H7 (cell line): ENCODE measurements at places on chromosomes 1 and 21. TPM values are rescaled to one million over a fixed set of nuclear protein-coding genes. Genes with fewer than 3 reads are reported as not detected.

The KRTAP21-2 gene
- not detected in 2 replicates for total RNA-seq

GRCh38 chr1:205430696-205431305 is 8.9 kb upstream of the LEMD1 start:
- peak; percentile 90 for DNase-seq

GRCh38 chr1:145994391-145995120 is 1.8 kb downstream of the TXNIP start:
- no peak for DNase-seq

GRCh38 chr1:53686091-53686964 is 52.6 kb downstream of the GLIS1 start:
- DNase-seq, result no peak

DNA sequence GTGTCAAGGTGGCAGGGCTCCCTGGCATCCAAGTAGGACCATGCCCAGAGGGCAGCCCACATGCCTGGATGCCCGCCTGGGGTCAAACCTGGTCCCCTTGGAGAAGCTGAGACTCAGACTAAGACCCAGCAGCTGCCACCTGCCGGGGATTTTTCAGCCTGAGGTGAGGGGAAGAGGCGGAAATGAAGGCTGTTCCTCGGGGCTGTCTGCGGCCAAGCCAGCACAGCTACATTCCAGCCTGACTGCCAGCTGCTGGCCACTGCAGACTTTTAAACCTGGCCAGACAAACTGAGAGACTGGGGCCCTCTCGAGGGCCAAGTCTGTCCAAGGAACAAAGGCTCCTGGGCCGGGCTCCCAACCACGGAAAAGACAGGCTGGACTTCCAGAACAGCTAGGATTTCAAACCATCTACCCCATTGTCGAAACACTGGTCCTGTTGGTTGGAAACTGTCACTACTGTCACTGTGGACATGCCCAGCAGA is 21.9 kb upstream of the PLEKHG5 start:
- peak; percentile 44 for DNase-seq

GRCh38 chr1:223683586-223684487 is 18.3 kb upstream of the CAPN8 start:
- DNase-seq, result peak; percentile 64

- no peak for DNase-seq
These were observed 208.4 kb downstream of the MATN1 start for GRCh38 chr1:30514945-30515344.

The PROK1 gene
- total RNA-seq, result not detected in 2 replicates

The PGLYRP4 gene
- total RNA-seq, result not detected in 2 replicates

DNA sequence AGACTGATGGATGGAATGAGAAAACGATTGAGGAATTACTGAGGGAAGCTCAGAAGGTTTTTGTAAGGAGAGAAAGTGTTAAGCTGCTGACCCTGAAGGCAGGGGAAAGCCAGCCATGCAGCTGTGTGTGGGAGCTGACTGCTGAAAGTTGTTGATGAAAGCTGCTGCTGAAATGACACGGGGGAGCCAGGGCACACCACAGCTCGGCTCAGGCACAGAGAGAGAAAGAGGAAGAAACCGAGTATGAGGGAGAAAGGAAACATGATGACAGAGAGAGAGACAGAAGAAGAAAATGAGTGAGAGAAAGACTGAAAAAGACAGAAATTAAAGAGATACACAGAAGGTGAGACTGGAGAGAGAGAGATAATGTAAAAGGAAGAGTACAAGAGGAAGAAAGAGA is 115.5 kb downstream of the LRRC53 start:
- DNase-seq, result no peak

DNA sequence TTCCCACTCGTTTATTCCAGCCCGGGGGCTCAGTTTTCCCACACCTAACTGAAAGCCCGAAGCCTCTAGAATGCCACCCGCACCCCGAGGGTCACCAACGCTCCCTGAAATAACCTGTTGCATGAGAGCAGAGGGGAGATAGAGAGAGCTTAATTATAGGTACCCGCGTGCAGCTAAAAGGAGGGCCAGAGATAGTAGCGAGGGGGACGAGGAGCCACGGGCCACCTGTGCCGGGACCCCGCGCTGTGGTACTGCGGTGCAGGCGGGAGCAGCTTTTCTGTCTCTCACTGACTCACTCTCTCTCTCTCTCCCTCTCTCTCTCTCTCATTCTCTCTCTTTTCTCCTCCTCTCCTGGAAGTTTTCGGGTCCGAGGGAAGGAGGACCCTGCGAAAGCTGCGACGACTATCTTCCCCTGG is 716 bp downstream of the OLIG2 start:
- DNase-seq, result peak; percentile 64

The TLR5 gene
- 0.17 and 0.44 TPM in 2 replicates for total RNA-seq

The PADI6 gene
- total RNA-seq, result not detected in 2 replicates

GRCh38 chr1:201274616-201275252 is 8.6 kb upstream of the PKP1 start:
- DNase-seq, result no peak

GRCh38 chr1:200917291-200917817 is 22.7 kb downstream of the INAVA start:
- peak; percentile 14 for DNase-seq

GRCh38 chr1:89998306-89998705 is 3.4 kb downstream of the ZNF326 start:
- no peak for DNase-seq

The S100A9 gene
- total RNA-seq, result not detected in 2 replicates

DNA sequence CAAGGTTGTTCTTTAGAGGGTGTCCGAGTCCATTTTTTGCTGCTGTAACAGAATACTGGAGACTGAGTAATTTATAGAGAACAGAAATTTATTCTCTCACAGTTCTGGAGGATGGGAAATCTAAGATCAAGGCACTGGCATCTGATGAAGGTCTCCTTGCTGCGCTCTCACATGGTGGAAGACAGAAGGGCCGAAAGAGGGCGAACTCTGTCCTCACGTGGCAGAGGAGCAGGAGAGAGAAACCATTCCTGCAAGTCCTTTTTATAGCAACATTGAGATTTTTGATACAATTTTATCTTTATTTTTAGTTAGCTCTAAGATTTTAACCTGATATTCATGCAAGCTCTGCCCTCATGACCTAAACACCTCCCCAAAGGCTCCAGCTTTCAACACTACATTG is 48.3 kb downstream of the ATG4C start:
- DNase-seq, result no peak

The TMEM234 gene
- 11.8 and 16.3 TPM in 2 replicates for total RNA-seq

GRCh38 chr1:61094677-61095469 is 12.5 kb downstream of the NFIA start:
- no peak for DNase-seq

The CFAP74 gene
- total RNA-seq, result not detected in 2 replicates

The TP53BP2 gene
- 42.7 and 48.5 TPM in 2 replicates for total RNA-seq

The MYOG gene
- total RNA-seq, result not detected in 2 replicates

GRCh38 chr1:61452176-61453035 is 272.5 kb downstream of the TM2D1 start:
- DNase-seq, result no peak

GRCh38 chr1:209825591-209826434 is 2.0 kb upstream of the UTP25 start:
- DNase-seq, result no peak

DNA sequence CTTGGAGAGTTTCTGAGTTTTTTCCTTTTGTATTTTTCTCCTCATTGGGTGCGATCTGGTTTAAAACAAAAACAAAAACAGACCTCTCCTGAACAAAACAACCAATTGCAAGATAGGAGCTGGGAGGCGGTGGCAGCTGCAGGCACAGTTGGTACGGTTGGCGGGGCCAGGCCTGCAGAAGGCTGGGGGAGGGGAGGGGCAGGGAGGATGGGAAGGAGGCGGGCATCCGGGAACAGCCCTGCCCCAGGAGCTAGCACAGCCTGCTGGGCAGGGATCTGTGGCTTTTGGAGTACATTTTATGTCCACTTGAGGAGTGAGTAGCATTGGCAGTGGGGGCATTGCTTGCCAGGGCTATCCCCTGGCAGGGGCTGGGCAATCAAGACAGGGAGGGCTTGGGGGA is 5.2 kb downstream of the CAPN9 start:
- DNase-seq, result peak; percentile 83

The KRTAP10-7 gene
- total RNA-seq, result not detected in 2 replicates

DNA sequence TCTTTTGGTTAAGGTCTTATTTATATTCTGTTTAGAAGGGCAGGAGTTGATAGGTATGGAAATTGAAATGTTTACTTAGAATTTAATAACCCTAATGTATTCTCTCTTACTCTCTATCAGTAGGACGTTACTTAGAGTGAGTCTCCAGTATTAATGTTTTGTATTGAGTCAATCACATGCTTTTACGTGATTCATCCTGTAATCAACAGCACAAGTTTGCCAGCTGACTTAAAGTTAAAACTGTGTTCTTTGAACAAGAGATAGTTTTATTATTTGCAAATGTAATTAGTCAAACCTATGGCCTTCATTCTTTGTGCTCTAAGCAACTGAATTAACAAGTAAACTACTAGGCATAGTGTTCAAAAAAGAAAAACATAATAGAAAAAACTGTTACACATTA is 57.3 kb downstream of the PKN2 start:
- no peak for DNase-seq

The DIO1 gene
- 0.41 TPM in 1 of 2 replicates, not detected in the other for total RNA-seq

DNA sequence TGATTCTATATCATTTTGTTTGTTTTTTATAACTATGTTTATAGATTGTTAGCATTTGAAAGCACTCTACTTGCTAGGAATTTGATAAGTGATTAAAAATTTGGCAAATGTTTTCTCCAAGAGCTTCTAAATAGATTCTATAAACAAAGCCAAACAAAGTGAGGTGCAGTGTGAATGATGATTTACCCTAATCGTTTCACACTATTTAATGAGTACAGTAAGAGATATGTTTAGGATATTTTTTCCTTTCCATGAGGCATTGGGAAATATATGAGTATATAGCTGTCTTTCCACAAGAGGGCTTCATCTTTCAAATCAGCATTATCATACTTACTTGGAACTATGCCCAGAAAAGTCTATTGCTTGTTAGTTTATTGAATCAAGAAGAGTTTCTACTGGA is 277.0 kb upstream of the BRINP3 start:
- DNase-seq, result no peak

The DAB1 gene
- 14.3 and 16.4 TPM in 2 replicates for total RNA-seq

The MFAP2 gene
- total RNA-seq, result 176 and 202 TPM in 2 replicates

The LRRC38 gene
- total RNA-seq, result 0.28 TPM in 1 of 2 replicates, not detected in the other

The PLA2G2F gene
- not detected in 2 replicates for total RNA-seq

- peak; percentile 83 for DNase-seq
These were observed 48.4 kb upstream of the CD34 start for GRCh38 chr1:207959141-207959825.

The HCRTR1 gene
- total RNA-seq, result not detected in 2 replicates

The RPE65 gene
- not detected in 2 replicates for total RNA-seq

GRCh38 chr1:167158111-167158812 is 62.4 kb upstream of the POU2F1 start:
- peak; percentile 35 for DNase-seq

DNA sequence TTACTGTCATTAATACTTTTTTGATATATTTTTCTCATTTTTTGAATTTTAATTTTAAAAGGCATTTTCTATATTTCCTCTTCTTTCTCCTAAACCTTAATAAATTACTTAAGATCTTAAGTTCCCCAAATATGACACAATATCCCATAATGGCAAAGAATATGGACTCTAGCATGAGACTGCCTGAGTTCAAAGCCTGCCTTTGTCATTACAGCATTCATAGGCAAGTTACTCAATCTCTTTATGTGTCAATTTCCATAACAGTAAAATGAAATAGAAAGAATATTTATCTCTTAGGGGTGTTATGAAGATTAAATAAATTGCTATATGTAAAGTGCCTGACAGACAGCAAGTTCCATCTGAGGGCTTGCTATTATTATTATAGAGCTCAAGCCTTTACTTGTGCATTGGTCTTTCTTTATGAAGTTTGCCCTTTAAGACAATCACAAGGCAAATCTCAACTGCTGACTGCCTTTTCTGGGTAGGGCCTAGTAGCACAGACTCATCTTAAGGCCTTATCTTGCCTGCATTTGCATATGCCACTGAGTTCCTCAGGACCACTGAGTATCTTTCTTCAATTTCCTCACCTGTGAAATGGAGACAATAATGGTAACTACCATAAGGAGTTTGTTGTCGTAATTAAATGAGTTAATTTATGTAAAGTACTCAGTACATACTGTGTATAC is 231.0 kb downstream of the NRIP1 start:
- DNase-seq, result no peak

DNA sequence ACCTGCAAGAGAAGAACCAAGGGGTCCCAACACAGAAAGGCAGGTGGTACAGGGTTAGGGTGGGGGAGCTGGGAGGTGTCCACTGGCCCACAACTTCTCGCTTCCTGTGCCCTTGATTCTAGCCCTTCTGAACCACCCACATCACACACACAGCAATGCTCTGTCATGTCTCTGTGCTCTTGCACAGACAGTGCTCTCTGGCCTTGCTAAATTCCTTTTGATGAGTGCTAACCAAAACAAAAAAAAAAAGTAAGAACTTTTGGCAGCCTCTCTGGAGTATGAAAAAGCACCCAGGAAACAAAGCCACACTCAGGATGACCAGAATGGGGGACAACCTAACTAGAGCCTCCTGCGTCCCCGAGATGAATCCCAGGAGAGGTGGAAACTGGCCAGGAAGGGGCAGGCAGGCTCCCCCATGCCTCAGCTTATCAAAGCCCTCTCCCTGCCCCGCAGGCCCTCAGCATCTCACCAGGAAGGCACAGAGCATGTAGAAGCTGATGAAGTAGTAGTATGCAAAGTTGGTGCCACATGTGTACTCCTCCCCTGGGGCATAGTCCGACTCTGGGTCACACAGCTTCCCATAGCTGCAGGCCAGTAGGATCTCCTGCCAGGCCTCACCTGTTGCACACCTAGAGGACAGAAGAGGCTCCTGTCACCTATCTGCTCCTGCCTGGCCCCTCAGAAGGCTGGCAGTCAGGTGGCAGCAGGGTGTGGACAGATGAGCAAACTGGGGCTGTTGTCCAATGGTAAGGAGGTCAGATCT is 27.2 kb upstream of the KIF21B start:
- DNase-seq, result no peak

The ZNF683 gene
- total RNA-seq, result not detected in 2 replicates

GRCh38 chr1:91673613-91674012 is 173.0 kb downstream of the CDC7 start:
- DNase-seq, result no peak

GRCh38 chr1:102640872-102641271 is 467.4 kb downstream of the COL11A1 start:
- no peak for DNase-seq

The WARS2 gene
- 19.2 and 25.0 TPM in 2 replicates for total RNA-seq

GRCh38 chr21:36149788-36150711 is 6.6 kb upstream of the DOP1B start:
- DNase-seq, result no peak

DNA sequence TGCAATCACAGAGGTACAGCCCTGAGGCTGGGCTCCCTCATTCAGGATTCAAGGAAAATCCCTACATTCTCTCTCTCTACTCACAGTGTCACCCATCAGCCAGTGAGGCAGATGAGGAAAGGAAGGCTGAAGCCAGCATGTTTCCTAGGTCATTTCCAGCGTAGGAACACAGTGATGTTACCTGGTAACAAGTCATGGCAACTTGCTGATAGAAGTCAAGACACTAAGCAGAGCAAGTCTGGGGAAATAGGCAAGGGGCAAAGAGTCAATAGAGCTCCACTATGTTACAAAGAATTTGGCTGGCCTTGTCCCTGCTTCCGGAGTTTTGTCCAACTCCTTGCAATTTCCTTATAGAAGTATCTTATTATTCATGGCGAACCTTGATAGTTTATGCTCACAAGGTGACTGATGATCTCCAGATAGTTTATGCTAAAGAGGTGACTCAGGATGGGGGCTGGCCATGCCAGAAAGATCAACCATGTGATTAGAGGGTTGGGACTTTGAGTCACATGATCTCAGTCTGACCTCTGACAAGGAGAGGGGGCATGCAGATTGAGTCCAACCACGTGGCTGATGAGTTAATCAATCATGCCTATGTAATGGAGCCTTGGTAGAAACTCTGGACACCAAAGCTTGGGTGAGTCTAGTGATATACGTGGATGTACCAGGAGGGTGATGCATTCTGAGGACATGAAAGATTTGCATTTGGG is 51.1 kb downstream of the SUSD4 start:
- no peak for DNase-seq

The PTPN7 gene
- 0.24 and 0.55 TPM in 2 replicates for total RNA-seq

- DNase-seq, result no peak
These were observed 150.8 kb upstream of the FGGY start for GRCh38 chr1:59146056-59146455.
